ENCODE measurements at places on chromosomes 6 and 20.

DNA sequence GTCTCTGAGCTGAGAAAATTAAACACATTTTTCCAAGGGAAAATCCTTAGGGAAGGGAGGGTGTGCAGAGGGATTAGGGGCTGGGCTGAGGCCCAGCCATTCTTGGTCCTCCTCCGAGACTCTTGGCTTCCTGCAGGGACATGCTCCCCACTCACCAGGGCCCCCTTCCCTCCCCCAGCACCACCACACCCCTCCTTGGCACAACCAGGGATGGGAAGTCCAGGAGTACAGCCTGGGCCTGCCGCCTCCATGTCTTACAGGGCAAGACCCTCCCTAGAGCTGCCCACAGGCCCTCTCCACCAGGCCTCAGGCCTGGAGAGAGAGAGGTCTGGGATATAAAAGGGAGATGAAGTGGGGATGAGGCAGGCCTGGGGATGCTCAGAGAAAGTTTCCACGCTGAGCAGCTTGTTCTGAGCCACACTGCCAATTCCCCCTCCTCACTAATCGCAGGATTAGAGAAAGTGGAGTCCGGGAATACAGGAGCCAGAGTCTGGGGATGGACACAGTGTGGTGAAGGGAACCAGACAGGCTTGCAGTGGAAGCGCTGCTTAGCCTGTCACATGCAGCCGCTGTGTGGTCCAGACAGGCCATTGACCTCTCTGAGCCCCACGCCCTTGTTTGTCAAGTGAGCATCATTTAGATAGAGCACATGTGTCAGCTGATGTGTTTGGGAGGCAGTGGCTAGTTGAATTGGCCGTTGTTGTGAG, 105.5 kb downstream of the MRPL14 start:
- DNase-seq: peak; percentile 90

- DNase-seq: peak; percentile 72
Measured at GRCh38 chr6:144582939-144583613, 297.9 kb downstream of the UTRN start.

DNA sequence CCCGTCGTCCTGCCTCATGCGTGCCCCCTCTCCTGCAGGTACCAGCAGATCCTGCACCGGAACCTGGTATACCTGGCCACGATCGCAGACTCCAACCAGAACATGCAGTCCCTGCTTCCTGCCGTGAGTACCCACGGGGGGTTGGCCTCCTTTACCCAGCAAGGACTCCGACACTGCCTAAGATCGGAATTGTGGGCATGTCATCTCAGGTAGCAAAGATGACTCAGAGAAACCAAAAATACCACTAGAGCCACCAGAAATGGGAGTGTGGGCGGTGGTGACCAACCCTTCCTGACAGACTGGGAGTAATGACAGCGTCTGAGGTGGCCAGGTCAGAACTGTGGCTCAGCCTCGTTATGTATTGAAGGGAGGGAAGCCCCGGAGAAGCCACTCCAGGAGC, 16.3 kb downstream of the SS18L1 start:
- DNase-seq: no peak

GRCh38 chr6:100175814-100176310, 181.8 kb upstream of the MCHR2 start:
- no peak for DNase-seq

DNA sequence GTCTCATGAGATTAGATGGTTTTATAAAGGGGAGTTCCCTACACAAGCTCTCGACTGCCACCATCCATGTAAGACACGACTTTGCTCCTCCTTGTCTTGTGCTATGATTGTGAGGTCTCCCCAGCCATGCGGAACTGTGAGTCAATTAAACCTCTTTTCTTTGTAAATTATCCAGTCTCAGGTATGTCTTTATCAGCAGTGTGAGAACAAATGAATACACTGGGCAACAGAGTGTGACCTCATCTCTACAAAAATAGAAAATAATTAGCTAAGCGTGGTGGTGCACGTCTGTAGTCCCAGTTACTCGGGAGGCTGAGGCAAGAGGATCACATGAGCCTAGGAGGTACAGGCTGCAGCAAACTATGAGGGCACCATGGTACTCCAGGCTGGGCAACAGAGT, 51.3 kb downstream of the MDN1 start:
- no peak for DNase-seq

DNA sequence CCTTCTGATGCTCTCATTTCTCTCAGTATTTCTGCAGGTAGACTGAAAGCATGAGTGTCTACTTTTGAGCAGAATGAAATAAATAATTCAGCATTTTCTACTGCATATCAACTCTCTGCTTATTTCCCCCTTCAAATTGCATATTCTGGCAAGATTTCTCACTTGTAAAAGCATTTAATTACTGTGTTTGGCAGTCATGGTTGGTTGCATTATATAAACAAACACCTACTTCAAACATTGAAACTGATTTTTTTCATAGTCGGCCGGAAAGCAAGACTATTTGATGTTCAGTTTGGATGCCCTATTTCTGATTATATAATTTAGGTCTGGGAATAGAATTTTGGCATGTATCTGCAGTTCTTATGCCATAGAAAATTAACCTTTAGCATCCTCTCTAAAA, 73.1 kb downstream of the PLEKHG1 start:
- no peak for DNase-seq

Measured in umbilical cord (tissue), 2 donors.